Stimulated activated CD4-positive, alpha-beta T cell treated with anti-CD3 and anti-CD28 coated beads, Interleukin-2, amount 100 ng/mL, for 24 hours (primary cell): ENCODE measurements at places on chromosomes 3 and 15.

- DNase-seq, result no peak
These were observed 1120.7 kb upstream of the ALCAM start for GRCh38 chr3:104245981-104246380.

GRCh38 chr15:20351448-20351971 lies 190.1 kb downstream of the GOLGA6L6 start:
- DNase-seq, result no peak

DNA sequence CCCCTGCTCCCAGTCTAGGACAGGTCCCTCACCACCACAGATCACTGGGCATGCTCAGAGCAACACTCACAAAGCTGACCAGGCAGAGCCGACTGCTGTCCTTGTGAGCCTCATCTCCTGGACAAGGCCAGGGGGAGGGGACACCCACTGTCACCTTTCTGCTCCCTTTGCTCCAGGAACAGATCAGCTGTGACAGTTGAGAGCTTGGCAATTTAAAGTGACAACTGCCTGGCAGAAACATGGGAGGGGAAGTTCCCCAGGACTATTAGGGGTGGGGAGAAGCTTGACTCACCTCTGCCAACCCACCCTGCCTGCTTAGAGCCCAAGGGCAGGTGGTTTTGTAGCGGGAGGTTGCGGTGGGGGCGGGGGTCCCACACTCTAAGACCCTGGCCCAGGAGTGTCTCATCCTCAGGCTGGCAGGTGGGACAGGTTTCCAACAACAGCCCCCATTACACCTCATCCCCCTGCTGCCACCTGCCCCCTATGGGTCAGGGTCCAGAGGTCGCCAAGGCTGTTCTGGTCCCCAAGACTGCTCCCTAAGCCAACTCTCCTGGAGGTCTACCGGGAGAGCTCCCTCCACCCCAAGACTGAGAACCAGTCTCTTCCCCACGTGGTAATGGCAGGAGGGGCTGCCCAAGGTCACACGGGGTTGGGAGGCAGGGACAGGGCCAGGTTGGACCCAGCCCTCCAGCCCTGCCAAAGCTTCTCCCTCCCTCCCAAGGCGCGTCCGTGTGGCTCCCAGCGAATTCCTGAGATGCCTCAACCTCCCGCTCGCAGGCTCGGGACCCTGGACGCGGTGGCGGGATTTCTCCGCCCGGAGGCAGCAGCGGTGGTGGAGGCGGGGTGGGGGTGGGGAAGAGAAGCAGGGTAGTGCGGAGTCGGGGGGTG lies 80.4 kb downstream of the IQSEC1 start:
- DNase-seq, result no peak

GRCh38 chr15:98609144-98609852 lies 39.0 kb upstream of the IGF1R start:
- DNase-seq, result no peak

DNA sequence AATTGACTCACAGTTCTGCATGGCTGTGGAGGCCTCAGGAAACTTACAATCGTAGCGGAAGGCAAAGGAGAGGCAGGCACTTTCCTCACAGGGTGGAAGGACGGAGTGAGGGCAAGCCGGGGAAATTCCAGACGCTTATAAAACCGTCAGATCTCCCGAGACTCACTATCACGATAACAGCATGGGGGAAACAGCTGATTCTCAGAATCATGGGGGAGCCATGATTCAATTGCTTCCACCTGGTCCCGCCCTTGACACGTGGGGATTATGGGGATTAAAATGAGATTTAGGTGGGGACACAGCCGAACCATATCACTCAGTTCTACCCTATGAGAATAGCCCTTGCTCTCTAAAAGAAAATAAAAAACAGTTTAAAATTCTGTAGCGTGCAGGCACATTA lies 13.4 kb upstream of the SYNPR start:
- DNase-seq, result no peak

GRCh38 chr3:194998948-194999347 lies 272.0 kb downstream of the XXYLT1 start:
- DNase-seq, result no peak

DNA sequence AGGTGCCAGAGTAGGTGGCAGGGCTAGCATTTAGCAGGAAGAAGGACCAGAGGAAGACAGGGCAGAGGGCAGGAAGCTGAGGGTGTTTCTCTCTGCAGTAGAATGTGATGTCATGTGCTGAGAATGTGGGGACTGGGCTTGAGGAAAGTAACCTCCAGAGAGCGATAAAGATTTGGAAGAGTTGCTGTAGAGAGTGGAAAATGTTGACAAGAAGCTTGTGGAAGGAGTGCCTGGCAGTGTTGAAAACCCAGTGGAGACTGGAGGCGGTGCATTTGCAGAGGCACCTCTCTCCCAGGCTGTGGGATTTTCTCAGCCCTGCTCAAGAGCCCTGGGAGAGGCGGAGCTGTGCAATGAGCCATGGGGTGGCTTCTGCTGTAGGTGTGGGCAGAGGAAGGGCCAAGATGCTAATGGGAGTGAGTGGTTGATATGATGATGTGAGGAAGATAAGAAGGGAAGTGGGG lies 54.8 kb downstream of the MESD start:
- DNase-seq, result no peak

DNA sequence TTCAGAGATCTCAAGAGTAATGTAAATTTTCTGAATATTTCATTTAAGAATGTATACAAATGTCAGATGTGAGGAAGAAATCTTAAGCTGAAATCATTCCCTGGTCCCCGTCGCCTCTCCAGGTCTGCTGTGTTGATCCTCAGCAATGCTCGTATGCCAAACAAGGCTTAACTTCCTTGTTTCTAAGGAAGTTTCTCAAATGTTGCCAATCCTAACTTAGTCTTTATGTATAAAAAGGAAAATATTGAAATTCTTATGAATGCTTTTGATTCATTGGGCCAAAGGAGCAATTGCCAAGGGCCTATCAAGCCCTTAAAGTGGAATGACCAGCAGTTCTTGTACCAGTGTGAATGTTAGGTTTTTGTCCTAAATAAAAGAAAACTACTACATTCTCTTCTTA lies 507.7 kb upstream of the SEMA6D start:
- no peak for DNase-seq

GRCh38 chr3:11596387-11596786 lies 47.3 kb downstream of the VGLL4 start:
- no peak for DNase-seq

DNA sequence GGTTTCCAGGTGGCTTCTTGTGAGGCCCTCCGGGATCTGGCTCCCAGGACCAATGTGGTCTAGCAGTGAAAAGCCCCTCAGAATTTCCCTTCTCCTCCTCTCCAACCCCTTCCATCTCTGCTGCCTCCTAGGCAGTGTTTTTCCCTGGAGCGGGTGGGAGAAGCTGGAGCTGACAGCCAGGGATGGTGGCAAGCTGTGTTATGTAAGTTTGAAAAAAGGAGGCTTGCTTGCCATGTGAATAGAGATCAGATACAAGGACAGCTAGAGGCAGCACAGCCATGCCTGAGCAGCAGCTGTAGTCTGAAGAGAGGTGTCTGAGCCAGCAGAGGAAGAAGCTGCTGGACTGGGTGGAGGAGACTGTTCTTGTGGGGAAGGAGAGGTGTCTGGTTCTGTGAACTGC lies 20.6 kb downstream of the SNAPC5 start:
- no peak for DNase-seq

- no peak for DNase-seq
These were observed 140.4 kb downstream of the NEK10 start for GRCh38 chr3:27228805-27229204.

DNA sequence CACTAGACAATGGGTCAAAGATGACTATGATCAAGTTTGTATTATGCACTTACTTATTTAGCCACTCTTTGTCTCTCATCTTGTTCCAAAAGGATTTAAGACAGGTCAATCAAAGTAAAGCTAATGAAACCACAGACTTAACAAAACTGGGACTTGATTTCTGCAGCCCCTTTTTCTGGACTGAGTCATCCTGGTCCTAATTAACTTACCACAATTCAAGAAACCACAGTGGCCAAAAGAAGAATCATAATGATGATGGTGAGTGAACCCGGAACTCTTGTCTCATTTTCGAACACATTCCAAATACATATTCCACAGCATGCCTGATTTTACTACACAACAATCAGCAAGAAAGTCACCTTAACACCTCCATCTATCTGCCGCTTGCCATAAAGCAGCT lies 1333.0 kb downstream of the ROBO1 start:
- no peak for DNase-seq

GRCh38 chr3:40043444-40043755 lies 234.0 kb downstream of the MYRIP start:
- DNase-seq, result no peak

- no peak for DNase-seq
These were observed 117.8 kb downstream of the OXNAD1 start for GRCh38 chr3:16382845-16383244.

DNA sequence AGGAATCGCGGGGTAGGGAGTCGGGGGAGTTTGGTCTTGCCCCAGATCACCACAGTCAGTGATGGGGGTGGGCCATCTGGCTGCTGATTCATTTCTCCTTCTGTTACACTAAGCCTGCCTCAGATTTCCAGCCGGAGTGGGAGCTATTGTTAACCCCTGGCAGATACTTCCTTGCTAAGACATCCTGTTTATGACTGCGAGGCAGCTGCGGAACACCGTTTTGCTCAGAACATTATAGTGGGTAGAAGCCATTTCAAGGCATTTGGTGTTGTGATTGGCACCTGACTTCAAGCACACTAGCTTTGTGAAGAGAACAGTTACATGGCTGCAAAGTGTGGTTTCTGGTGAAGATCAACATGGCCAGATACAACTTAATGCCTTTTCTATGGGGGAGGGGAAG lies 73.8 kb downstream of the FLNB start:
- no peak for DNase-seq

GRCh38 chr3:117566926-117567325 lies 857.3 kb downstream of the TUSC7 start:
- no peak for DNase-seq

- DNase-seq, result no peak
These were observed 3.8 kb downstream of the ATG3 start for GRCh38 chr3:112557976-112558375.

- DNase-seq, result no peak
These were observed 4.1 kb upstream of the CMTM7 start for GRCh38 chr3:32387512-32387911.

DNA sequence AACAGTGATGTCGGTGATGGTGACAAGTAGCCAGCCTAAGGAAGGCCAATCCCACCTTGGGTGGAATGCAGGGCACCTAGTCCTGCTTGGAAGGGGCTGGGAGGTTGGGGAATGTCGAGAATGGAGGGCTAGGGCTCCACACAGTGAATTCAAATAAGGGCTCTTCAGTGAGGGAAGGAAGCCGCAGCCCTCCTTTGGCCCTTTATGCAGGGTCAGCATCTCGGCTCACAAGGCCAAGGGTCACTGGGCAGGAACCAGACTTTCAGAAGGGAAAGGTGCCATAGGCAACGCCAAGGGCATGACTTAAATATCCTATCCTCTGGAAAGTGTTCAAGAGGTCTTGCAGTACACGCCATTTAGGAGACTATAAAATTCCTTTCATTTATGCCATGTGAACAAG lies 56.9 kb downstream of the CLEC3B start:
- no peak for DNase-seq

DNA sequence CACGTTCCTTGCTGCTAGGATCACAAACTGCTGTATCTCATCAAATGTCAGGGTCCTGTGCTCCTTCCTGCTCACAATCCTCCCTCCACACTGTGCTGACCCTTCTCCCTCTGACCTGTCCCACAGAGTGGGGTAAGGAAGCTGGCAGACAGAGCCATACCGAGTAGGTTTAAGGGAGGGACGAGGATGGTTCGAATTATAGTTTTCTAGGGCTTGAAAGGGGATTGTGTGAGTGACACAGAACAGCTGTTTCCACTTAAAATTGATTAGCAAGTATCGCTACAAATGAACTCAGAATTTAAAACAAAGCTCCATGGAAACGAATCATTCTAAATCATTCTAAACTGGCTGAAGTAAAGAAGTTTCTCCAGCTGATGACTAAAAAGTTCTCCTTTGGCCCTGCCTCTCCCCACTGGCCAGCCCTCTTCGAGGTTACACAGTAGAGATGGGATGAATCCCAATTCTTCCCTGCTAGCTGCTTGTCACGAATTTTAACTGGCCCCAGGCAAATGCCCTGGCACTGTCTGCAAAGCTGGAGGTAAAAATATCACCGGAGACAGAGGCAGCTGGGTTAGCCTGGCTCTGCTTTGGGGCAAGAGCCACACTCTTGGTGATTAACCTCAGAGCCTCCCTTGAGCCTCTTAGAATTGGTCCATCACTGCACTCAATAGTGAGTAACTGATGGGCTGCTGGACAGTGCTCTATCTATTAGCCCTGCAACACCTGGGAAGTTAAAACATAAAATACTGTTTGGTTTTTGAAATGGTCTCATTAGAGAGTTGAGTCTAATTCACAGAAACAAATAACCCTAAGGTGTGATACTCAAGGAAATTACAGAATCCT lies 194.9 kb downstream of the CHST2 start:
- DNase-seq, result no peak

DNA sequence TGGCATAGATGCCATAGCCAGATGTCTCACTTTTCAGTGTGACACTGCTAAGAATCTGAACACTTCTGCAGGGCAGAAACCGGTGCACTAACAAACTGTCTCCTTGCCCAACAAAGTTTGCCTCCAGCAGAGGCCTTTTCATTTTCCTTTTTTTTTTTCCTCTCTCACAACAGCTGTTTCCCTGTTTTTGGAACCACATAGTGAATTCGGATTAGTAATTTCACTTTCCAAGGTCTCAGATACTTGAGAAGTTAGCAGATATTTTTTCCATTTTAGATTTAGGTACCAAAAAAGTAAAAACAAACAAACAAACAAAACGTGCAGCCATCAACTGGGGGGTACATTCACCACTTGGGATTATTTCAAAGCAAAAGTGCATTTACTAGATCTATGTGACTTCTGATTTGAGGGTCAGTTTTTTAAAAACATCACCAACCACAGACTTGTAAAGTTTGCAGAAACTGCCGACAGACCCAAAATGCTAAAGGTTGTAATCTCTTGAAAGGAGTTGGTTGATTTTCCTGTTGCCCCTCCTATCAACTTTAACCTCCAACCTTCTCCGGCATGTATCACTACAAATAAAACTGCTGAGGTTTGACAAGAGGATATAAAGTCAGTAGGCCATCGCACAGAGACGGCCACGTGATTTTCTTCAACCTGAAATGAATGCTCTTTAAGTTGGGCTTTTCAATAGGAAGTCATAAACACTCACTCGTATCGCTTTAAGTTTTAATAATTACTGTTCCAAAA lies 169.1 kb downstream of the CDIN1 start:
- DNase-seq, result no peak

- no peak for DNase-seq
These were observed 200.3 kb downstream of the ADAMTS17 start for GRCh38 chr15:100141311-100142001.

DNA sequence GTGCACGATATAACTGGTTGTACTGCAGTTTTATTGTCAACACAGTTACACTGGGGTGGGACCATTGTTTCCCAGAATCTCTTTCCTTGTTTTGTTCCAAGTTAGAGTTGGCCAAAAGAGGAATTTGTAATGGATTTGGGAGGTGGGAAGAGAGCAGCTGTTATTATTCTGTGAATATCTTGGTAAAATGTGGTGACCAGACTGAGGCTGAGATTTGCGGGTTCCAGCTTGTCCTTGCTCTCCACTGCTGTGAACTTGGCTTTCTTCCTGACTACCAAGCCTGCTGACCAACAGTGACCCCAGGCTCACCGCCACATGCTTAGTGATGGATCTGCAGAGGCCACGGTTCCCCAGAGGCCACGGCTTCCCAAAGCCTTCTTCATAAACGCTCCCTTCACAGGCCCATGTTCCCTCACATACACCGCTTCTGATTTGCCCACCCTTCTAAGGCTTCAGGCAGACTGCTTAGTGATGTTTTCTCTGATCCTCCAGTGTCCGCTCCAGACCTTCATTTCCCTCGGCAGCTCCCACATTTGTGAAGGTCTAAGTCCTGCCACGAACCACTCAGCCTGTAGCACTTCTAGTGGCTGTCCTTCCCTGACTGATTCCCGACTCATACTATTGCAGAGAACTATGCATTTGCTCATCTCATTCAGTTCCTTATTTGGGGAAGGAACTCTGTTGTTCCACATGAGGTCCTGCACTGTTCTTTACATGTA lies 525.5 kb upstream of the RGMA start:
- DNase-seq, result no peak
